Left cardiac atrium (tissue), 4 donors: ENCODE measurements at places on chromosomes 13 and 19.
A peak's percentile ranks its signal among the peaks of the same experiment; 100 is the strongest.

- DNase-seq = no peak
Measured at GRCh38 chr13:46864941-46865340, 31.9 kb downstream of the HTR2A start.

- DNase-seq = no peak
Measured at GRCh38 chr13:80199585-80200292, 141.2 kb downstream of the SPRY2 start.

GRCh38 chr13:38880397-38880796, 110.2 kb downstream of the STOML3 start:
- no peak for DNase-seq

- DNase-seq = peak; percentile 50
Measured at GRCh38 chr19:33302974-33303790, 848 bp upstream of the CEBPA start.

DNA sequence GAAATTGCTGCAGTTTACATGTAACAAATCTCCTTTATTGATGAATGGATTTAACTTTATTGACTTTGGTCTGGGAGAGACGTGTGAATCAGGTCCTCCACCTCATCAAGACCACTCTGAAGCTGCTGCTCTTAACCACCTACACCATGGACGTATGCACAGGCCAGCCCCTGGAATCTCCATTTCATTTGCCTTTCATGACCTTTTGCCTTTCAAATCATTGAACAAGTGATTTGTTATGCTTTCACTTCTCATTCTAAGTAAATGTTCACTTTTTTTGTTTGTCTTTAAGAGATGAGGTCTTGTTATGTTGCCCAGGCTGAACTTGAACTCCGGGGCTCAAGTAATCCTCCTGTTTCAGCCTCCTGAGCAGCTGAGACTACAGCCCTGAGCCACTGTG, 240.0 kb upstream of the SERP2 start:
- no peak for DNase-seq

GRCh38 chr13:43528992-43529391, 257.8 kb downstream of the ENOX1 start:
- no peak for DNase-seq

GRCh38 chr13:30158774-30159445, 148.4 kb downstream of the KATNAL1 start:
- no peak for DNase-seq

- DNase-seq = no peak
Measured at GRCh38 chr13:111650626-111651025, 330.2 kb downstream of the TEX29 start.

- no peak for DNase-seq
Measured at GRCh38 chr13:76968041-76968440, 19.7 kb downstream of the ACOD1 start.

DNA sequence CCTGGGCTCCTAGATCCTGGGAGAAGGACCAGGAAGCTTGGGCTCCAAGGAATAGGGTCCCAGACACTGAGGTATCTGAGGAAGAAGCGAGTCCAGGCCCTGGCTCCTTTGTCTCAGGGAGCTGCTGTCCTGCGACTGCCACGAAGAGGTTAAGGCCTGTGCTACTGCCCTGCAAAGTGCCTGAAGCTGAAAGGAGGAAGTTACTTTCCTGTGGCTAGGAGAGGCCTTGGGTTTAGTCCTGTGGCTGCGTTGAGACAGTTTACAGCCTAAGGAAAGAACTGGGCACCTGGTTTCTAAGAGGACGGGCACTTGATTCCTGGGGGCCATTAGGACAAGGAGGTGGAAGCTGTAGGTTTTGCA, 2.8 kb downstream of the MYADM start:
- no peak for DNase-seq

DNA sequence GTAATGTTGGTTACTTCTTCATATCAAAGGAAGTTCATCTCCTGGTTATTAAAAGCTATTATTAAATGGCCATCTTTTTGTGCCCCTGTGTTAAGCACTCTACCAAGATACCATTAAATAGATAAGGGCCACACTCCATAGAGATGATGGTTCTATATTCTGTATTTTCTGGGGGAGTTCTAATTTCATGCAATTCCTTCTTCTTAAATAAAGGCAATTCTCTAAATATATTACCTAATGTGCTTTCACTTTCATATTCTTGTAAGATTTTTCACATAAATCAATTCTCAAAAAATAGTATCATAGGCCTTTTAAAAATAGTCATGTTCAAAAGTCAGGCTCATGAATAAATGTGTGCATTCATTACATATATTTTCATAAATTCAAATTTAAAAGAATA, 47.0 kb upstream of the USPL1 start:
- no peak for DNase-seq
